ENCODE measurements at places on chromosomes 2 and 18. TPM values are rescaled to one million over a fixed set of nuclear protein-coding genes. Genes with fewer than 3 reads are reported as not detected.

PSMA8 gene
- not detected for total RNA-seq

GCA gene
- 7.5 TPM for total RNA-seq

RETREG2 gene
- total RNA-seq: 77.7 TPM

FOXD4L1 gene
- total RNA-seq: 0.58 TPM

THSD7B gene
- total RNA-seq: not detected

CD207 gene
- total RNA-seq: not detected

IL18RAP gene
- total RNA-seq: not detected

EFR3B gene
- 12.8 TPM for total RNA-seq

SLC23A3 gene
- 0.49 TPM for total RNA-seq

KIAA2012 gene
- total RNA-seq: not detected

CPLX4 gene
- not detected for total RNA-seq

PLGLB1 gene
- total RNA-seq: 1.5 TPM

TWSG1 gene
- 16.4 TPM for total RNA-seq

ZNF804A gene
- total RNA-seq: not detected

MALL gene
- total RNA-seq: 133 TPM

DSC2 gene
- 1.3 TPM for total RNA-seq

STARD6 gene
- total RNA-seq: not detected

ACOXL gene
- total RNA-seq: not detected

CTAGE1 gene
- not detected for total RNA-seq

RAB11FIP5 gene
- 38.7 TPM for total RNA-seq

C2orf66 gene
- total RNA-seq: 0.19 TPM

ANKRD62 gene
- not detected for total RNA-seq

DNAH6 gene
- total RNA-seq: 0.11 TPM

CLIP4 gene
- total RNA-seq: 28.6 TPM

ZNF396 gene
- total RNA-seq: 0.64 TPM

NEU2 gene
- not detected for total RNA-seq

IL36A gene
- not detected for total RNA-seq

C2orf49 gene
- total RNA-seq: 14.2 TPM

DAPL1 gene
- total RNA-seq: not detected

STPG4 gene
- total RNA-seq: 0.10 TPM

AGXT gene
- not detected for total RNA-seq

LRRC30 gene
- total RNA-seq: not detected

GPR55 gene
- not detected for total RNA-seq

SPC25 gene
- 9.7 TPM for total RNA-seq

CTLA4 gene
- not detected for total RNA-seq

PRKAG3 gene
- not detected for total RNA-seq

ADGRF3 gene
- not detected for total RNA-seq

KCNK3 gene
- total RNA-seq: 1.7 TPM

TMEM178A gene
- total RNA-seq: 0.10 TPM

SANBR gene
- 13.9 TPM for total RNA-seq

STON1 gene
- 0.50 TPM for total RNA-seq

SLC16A14 gene
- 1.4 TPM for total RNA-seq

GATA6 gene
- total RNA-seq: 2.9 TPM

TUBB8B gene
- not detected for total RNA-seq

CDKL4 gene
- total RNA-seq: not detected

GPR155 gene
- total RNA-seq: 0.72 TPM

MTHFD2 gene
- 187 TPM for total RNA-seq

IL36G gene
- not detected for total RNA-seq

RFX8 gene
- total RNA-seq: not detected

PLEKHH2 gene
- total RNA-seq: 0.73 TPM
